Activated naive CD8-positive, alpha-beta T cell treated with anti-CD3 and anti-CD28 coated beads, Interleukin-2, amount 50 U/mL, for 16 hours (primary cell): ENCODE measurements at places on chromosomes 11 and 22.
A peak's percentile ranks its signal among the peaks of the same experiment; 100 is the strongest.

DNA sequence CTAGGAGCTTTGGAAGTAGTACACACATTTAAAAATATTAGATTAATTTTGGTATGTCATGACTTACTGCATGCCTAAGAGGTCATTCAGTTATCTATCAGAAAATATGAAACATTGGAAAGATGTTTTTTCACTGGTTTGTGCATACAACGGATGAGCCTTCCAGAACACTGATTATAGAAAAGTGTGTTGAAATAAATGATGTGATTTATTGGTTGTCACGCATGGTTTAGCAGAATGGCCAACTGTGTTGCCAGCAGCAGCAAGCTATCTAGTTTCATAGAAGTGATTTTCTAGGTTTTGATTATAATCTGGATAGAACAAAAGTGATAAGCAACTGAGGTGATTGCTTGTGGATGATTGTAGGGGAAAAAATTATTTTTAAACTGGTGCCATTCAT lies 53.6 kb downstream of the DDX10 start:
- no peak for DNase-seq

DNA sequence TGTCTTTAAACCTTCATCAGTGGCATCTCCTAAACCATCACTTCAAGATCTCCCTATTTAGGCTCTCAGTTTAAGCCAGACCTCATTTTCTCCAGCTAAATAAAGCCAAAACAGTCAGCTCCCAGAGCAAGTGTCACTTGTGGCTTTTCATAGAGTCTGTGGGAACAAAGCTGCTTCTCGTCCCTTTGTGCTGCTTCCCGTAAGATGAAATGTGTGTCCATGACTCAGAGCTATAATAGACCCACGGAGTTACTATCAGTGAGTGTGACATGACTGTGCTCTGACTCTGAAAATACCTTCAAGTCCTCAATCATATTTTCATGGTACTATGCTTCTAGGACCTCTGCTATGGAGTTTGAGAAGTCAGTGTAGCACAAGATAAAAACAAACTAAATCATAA lies 57.3 kb upstream of the SLN start:
- no peak for DNase-seq

- no peak for DNase-seq
These were observed 81.1 kb upstream of the WNT7B start for GRCh38 chr22:46058091-46058420.

- no peak for DNase-seq
These were observed 19.6 kb downstream of the TUB start for GRCh38 chr11:8100605-8101004.

GRCh38 chr22:23216461-23217170 lies 36.3 kb downstream of the BCR start:
- DNase-seq = no peak

DNA sequence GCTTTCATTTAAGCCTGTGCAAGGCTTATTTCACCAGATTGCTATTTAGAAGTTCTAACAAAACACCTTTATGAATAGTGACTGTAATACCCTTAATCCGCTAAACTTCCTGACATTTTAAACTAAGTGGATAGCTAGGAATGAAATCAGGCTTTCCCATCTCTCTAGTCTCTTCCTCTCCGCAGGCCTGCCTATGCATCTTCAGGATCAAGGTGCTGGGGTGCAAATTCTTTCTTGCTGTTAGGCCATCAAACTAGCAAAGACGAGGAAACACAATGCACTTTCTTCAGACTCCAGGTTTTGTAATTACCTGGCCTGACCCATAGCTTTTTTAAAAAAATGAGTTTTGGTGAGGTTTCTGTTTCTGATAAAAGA lies 149.4 kb downstream of the DBX1 start:
- DNase-seq = no peak

- DNase-seq = no peak
These were observed 14.9 kb downstream of the TP53AIP1 start for GRCh38 chr11:128927683-128928336.

GRCh38 chr11:70604630-70605467 lies 206.5 kb downstream of the CTTN start:
- no peak for DNase-seq

DNA sequence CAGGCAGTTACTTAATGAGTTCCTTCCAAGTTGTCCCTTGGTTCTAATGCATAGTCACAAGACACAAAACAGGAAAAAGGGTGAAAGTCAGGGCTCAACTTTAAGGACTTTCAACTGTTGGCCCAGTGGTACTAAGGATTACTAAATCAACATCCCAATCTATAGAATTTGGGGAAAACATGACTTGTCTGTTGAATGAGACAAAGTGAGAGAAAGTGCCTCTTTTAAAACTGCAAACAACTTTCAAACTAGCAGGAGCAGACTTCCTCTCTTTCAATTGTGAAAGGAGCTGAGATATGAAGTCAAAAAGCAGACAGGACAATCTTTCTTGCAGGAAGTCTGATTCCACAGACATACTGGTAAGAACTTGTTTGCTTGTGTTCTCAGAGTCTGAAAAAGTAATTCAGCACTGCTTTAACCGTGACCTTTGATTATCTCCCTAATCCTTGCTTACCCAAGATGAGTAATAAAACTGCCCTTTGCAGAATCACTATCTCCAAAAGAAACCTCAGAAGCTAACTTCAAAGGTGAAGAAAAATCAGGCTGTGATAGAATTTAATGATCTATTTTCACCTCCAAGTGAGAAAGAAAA lies 960.7 kb upstream of the RAG2 start:
- no peak for DNase-seq

DNA sequence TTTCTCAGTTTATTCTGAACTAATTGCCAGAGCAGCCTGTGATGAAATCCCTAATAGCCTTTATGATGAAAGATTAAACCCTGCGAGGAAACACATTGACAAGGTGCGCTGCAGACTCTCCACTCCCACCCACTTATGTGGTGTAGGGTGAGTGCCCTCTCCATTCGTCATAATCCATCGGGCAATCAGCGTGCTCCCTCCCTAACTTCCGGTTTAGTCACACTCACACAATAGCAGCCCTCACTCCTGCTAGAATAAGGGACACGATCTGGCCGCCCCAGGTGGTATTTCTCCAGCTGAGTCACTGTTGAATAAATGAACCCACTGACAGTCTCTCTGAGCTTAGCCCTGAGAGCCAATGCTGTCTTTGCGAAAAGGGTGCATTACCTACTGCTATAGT lies 188.3 kb downstream of the OPCML start:
- no peak for DNase-seq

- DNase-seq = no peak
These were observed 113.4 kb upstream of the C11orf87 start for GRCh38 chr11:109308551-109308950.

DNA sequence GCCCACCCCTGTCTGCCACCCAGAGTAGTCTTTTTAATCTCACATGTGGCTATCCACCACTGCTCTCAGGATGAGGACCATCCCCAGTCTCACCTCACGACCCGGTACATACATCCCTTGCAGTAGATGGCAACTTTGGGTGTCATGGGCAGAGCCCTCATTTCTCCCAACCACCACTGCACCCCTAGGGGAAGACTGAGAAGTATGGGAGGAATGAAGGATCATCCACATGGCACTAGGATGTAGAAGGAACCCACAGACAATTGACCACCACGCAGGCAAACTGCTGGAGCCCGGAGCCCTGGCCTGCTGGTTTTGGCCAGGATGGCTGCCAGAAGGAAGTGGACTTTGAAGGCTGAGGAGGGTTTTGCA lies 1.9 kb upstream of the SCARF2 start:
- no peak for DNase-seq

- no peak for DNase-seq
These were observed 37.6 kb downstream of the ART5 start for GRCh38 chr11:3604167-3604566.

DNA sequence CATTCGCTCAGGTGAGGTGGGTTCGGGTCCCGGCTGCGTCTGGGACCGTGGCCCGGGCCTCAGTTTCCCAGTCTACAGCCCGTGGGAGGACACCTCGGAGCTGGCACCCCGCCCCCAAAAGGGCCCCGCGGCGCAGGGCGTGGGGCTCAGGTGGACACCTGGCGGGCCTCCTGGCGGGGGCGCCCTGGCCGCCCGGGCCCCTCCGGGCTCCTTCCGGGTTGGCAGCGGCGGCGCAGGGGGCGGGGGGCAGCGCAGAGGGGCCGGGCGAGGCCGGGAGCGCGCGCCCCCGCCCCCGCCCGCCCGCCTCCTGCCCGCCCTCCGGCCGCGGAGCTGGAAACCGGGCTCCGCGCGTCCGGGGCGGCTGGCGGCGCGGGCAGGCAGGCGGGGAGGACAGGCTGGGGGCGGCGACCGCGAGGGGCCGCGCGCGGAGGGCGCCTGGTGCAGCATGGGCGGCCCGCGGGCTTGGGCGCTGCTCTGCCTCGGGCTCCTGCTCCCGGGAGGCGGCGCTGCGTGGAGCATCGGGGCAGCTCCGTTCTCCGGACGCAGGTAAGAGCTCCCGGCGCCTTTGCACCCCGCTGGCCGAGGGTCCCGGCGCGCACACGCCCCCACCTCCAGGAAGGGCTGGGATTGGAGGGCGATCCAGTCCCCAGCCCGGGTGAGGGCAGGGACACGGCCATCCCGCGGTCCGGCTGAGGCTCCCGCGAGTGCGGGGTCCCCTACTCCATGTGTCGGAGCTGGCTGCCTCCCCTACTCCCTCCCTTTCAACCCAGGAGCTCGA lies at the start of gene EMID1:
Gene EMID1, plus strand, starts transcription at position 303 of the 778 bp plus-strand sequence. Its CDS starts 143 bp downstream, at position 446.
- no peak for DNase-seq

- DNase-seq = no peak
These were observed 5.8 kb downstream of the SLC1A2 start for GRCh38 chr11:35413598-35413997.

DNA sequence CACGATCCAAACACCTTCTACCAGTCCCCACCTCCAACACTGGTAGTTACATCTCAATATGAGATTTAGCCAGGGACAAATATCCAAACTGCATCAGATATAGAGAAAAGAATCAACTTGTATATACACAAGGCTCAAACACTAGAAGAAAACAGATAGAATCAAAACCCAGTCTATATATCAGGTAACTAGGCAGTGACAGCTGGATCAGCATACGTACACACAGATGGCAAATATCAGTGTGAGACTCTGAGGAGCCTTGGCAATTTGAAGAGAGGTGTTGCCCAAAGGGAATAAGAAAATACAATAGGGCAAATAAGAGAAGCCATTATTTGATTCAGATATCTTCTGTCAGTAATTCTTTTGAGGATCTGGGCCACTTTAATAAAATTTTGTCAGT lies 951.3 kb upstream of the CHORDC1 start:
- no peak for DNase-seq

DNA sequence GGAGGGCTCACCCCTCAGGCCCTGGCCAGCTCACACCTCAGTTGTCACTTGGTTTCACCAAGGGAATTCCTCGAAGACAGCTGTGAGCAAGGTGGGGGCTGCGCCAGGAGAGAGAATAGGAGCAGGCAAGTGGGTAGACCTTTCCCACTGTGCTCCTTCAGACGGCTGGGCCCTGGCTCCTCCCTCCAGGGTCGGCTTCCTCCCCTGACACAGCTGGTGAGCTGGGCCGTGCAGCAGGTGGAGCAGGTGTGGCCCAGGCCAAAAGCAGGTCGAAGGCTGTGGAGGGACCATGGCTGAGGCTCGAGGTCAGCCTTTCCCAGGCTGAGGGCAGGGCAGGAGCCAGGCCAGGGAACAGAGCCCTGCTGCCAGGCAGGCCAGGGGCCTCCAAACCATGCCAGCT lies 12.5 kb upstream of the MYRF start:
- no peak for DNase-seq

- no peak for DNase-seq
These were observed 38.5 kb downstream of the CWC15 start for GRCh38 chr11:94934846-94935245.

DNA sequence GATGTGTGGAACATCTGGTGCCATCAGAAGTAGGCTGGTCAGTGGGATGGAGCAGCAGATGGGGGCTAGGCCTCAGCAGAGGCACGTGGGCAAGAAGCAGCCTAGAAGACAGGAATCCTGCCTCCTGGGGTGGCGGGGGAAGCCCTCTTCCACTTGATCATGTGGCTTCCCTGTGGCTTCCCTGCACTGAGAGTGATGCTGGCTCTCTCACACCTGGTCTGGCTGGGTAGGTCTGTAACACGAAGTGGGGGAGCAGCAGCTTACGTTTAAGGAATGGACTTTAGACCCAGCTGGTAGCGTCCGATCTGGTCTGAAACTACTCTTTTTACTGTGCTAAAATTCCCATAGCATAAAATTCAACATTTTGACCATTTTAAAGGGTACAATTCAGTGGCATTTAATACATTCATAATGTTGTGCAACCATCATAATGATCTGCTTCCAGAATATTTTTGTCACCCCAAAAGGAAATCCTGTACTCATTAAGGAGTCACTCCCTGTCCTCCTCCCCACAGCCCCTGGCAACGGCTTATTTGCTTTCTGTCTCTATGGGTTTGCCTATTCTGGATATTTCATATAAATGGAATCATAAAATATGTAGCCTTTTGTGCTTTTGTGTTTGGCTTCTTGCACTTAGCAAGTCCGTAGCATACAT lies 21.7 kb downstream of the PTPN5 start:
- no peak for DNase-seq

- no peak for DNase-seq
These were observed 85.3 kb downstream of the C11orf87 start for GRCh38 chr11:109507331-109507730.

DNA sequence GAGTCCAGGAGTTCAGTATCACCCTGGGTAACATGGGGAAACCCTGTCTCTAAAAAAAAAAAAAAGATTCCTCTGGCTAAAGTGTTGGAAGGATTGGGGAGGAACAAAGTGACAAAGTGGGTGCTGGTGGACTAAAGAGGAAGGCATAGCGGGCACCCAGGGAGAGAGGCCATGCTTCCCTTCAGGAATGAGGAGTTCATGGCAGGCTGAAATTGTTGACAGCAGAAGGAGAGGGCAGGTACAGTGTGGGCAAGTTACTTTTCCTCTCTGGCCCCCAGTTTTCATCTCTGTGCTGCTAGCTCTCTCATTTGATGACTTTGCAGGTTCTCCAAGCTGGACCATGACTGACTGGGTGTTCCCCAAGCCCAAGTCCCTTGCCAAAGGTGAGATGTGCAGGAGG lies 4.4 kb upstream of the SYT13 start:
- DNase-seq = no peak

GRCh38 chr11:86624366-86624765 lies 48.0 kb downstream of the ME3 start:
- DNase-seq = no peak

GRCh38 chr11:6619004-6619745 lies at the start of gene TPP1:
TPP1 (minus strand) TSS chr11:6619422; CDS start chr11:6619400, 22 bp downstream.
- DNase-seq = peak; percentile 82

DNA sequence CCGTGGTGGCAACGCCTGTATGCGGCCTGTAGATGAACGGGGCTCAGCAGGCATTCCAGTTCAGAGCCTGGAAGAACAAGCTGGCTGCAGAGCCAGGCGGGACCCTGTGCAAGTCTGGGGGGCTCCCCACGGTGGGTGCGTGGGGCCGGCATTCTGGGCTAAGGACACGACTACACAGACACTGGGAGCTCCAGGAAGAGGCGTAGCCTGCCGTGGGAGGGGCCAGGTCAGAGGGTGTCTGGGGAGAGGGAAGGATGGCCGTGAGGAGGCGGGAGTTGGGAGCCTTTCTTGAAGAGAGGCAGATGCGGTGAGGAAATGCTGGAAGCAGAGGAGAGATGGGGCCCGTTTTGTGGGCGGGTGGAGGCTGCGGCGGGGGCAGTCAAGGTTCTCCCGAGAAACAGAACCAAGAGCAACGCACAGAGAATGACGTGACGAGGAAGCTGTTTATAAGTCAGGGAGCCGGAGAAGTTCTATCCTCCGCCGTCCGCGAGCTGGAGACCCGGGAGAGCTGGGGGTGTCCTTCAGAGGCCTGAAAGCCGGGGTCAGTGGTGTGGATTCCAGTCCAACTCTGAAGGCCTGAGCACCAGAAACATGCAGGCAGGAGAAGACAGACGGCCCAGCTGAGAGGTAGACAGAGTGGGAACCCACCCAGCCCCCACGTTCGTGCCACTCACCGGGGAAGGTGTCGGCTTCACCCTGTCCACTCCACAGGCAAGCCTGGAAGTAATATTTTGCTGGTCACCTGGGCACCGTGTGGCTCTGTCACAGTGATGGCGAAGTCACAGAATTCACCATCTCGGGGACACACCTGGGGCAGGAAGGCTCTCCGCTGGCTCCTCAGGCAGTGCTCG lies 529.6 kb downstream of the BRD1 start:
- DNase-seq = no peak
